Type B pancreatic cell (in vitro differentiated cells): ENCODE measurements at places on chromosomes 5 and 9. TPM values are rescaled to one million over a fixed set of nuclear protein-coding genes. Genes with fewer than 3 reads are reported as not detected.

- no peak for DNase-seq
Measured at GRCh38 chr5:56170557-56170956, 62.6 kb downstream of the ANKRD55 start.

- DNase-seq: no peak
Measured at GRCh38 chr9:83199240-83199639, 136.3 kb upstream of the RASEF start.

- no peak for DNase-seq
Measured at GRCh38 chr5:6780802-6781391, 67.7 kb downstream of the TENT4A start.

- DNase-seq: no peak
Measured at GRCh38 chr9:112158656-112159367, 16.3 kb downstream of the SUSD1 start.

- DNase-seq: no peak
Measured at GRCh38 chr5:179176166-179176565, 116.0 kb downstream of the ZNF354C start.

The TRIM23 gene
- total RNA-seq: 10.8 and 16.4 TPM in 2 replicates

The PCDHB6 gene
- total RNA-seq: 0.80 and 0.95 TPM in 2 replicates
